NCI-H1092 treated with DMSO at 0.1 percent for 48 hours (cell line): ENCODE measurements at places on chromosomes 5 and 9.

GRCh38 chr5:14481349-14481748 lies 100.2 kb upstream of the OTULINL start:
- DNase-seq, result no peak

- no peak for DNase-seq
Measured at GRCh38 chr9:29393064-29393463, 1819.8 kb upstream of the C9orf72 start.

DNA sequence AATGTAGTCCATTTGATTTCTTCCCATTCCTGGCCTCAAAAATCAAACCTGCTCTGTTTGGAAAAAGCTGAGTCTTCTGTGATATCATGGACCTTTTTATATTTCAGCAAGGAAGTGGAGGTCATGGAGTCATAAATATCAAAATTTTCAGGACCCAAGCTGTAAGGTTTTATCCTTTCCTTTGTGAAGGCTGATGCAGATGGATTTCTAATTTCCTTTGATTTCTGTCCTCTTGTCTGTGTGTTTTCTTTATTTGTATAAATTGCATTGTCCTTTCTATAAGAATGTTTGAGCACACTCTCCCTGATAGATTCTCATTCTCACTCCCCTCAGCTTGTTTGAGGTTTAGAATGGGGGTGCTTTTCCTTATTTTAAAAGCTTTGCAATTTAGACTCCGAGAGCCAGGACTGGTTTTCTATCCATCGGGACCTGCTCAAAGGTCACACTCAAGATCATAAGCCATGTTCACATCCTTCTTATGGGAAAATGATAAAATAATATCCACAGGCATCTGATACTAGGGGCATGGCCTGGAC lies 127.4 kb upstream of the TMEM161B start:
- no peak for DNase-seq

GRCh38 chr5:96336351-96336985 lies 96.6 kb downstream of the PCSK1 start:
- peak; percentile 50 for DNase-seq

DNA sequence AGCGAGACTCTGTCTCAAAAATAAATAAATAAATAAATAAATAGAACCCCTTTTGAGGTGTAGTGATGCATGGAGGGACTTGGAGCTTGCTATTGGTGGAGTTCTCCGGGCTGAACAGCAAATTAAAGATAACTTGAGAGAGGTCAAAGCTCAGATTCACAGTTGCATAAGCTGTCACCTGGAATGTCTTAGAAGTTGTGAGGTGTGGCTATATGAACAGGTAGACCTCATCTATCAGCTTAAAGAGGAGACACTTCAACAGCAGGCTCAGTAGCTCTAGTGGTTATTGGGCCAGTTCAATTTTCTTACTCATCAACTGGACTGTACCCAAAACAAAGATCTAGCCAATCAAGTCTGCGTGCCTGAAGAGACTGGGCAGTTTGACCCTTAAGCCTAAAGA lies 11.7 kb upstream of the STING1 start:
- DNase-seq, result no peak

DNA sequence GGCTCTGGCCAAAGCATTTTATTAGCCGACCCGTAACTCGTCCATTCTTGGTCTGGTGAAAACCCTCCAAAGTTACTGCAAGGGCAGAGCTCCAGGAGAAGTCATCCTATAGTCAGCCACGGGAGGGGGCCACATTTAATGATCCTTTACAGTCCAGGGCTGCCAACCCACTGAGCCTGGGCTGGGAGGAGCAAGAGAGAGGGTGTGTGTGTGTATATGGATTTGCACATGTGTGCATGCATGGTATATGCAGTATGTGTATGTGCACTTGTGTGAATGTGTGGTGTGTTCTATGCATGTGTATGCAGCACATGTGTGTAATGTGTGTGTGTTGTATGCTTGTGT lies 4.2 kb upstream of the RASGEF1C start:
- no peak for DNase-seq

DNA sequence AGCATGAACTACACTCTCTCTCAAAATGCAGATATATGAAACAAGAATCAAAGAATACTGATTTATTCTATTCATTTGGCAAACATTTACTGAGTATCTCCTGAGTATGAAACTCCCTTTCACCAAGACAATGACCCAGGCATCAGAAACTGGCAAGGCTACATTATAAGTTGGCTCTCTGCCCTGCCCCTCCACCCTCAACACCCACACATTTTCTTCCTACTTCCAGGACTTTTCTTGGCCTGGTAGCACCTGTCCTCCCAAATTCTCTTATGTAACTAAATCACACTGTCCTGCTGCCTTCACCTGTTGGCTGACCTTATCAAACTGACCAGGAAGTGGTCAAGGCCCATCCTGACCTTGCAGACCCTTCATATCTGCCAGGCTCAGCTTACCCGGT lies 3.5 kb downstream of the RASEF start:
- DNase-seq, result peak; percentile 5

- no peak for DNase-seq
Measured at GRCh38 chr5:147689426-147689825, 93.1 kb downstream of the JAKMIP2 start.

- no peak for DNase-seq
Measured at GRCh38 chr9:27533311-27533710, 3.7 kb upstream of the MOB3B start.

- no peak for DNase-seq
Measured at GRCh38 chr5:146761811-146762210, 116.7 kb downstream of the PPP2R2B start.

DNA sequence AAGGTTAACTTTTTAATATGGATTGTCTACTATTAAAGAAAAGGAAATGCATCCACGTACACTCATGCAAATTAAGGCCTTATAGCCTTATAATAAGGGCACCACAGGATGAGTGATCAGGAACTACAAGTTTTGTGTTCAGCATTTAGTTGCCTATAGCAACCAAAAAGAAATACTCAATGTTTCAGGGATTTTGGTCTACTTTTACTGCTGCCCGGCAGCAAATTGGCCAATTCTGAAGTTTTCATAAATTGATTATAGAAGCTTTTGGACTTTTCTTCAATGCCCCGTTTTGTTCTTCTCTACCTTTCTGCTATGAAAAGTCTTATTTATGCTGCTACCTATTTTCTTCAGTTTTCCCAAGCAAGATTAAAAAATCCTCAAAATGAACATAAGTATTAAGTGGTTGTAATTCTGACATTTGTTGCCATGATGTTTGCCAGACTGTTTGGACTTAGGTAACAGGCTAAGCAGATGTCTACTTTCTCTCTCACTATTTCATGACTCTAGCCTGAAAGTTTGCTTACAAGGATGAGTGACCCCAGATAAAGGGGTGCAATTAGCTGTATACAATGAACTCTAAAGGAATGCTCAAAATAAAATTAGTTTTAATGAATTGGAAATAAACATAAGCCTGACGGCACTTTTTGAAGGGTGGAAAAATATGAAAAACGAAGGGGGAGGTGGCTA lies 391.5 kb upstream of the DAB2 start:
- DNase-seq, result no peak

DNA sequence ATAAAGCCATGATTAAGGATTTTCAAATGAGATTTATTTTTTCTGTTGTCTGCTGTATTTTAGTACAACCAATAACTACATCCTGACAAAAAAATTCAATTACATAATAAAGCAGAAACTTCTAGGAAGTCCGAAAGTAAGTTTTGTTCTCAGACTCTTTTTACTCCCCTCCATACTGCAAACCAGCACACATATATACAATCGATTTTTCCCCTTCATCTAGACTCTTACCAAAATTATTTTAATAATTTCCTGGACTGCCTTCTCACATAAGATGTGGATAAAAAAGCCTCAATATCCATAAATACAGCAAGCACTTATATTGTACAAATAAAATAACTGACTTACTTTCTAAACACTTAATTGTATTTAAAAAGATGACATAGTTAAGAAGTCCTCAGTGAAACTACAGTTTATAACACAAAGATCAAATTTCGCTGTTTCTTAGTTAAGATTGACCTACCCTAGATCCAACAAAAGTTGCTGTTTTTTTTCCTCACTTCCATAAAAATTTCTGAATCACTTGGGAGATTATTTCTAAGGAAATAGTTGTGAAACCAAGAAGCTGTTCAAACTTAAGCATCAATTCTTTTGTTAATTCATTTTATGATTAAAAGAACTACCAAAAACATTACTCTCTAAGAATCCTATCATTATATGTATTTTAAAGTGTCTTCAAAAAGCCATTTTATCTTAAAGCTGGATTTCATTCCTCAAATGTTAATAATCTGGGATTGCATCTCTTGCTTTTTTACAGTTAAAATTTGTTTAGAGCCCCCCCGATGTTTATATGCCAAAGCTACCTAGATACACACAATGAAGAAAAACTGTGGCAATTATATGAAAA lies 74.7 kb upstream of the IFNE start:
- DNase-seq, result no peak
